H7 (cell line): ENCODE measurements at places on chromosomes 5 and 9.
A peak's percentile ranks its signal among the peaks of the same experiment; 100 is the strongest.

DNA sequence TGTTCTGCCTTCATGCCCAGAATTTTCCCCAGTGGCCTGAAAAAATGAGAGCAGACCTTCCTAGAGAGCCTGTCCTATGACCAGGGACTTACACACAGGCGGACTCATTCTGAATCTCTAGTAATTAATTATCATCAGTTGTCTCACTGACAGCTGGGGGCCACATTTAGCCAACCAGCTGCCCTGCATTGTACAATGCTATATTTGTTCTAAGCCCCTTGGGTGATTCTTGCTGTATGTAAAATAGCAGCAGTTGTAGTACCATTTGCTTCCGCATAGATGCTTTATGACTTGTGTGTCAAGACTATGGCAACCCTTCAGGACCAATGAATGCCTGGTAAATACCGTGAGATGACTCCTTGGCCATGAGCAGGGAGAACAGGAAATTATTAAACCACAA, 415.4 kb upstream of the SEMA6A start:
- no peak for DNase-seq

GRCh38 chr5:151258201-151258611, 5.2 kb downstream of the GM2A start:
- DNase-seq = no peak

DNA sequence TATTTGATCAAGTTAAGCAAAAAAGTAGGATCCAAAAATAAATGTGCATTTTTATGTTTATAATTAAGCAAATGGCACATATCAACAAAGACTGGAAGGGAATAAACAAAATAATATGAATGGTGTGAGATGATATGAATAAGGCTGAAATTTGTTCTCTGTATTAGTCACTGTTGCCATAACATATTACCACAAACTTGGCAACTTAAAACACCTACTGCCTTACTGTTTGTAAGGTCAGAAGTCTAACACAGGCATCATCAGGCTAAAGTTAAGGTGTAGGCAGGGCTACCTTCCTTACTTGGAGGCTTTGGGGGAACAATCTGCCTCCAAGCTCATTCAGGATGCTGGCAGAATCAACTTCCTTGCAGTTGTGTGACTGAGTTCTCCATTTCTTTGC, 19.3 kb downstream of the PGGT1B start:
- no peak for DNase-seq

- DNase-seq = peak; percentile 79
These were observed 754 bp downstream of the GFPT2 start for GRCh38 chr5:180352116-180353047.

DNA sequence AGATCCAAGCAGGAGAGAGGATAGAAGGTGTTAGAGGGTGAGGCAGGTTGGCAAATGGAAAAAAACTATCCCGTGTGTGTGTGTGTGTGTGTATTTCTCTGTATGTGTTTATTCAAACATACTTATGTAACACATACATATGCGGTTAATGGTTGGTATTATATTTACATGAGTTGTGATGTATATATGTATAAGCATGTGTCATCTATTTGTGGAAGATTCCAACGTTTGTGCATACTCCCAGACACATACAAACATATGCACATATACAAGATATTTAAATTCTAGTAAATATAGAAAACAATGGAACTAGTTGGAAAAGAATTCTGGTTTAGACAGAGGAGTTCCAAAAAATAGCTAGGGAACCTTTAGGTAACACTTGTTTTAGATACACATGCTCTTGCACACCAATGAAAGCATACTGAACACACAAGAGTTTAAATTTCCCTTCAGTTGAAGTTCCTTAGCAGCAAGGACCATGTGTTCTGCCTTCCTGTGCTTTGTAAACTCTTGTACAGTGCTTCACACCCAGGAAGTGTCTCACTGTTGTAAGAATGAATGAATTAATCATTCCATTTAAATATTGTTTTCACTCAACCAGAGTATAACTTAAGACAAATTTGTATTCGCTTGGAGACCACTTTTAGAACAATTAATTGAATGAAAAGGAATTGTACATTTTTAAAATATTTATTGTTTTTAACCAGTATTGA, 257.8 kb downstream of the FER start:
- DNase-seq = no peak
